IPS-NIHi11 (cell line): ENCODE measurements at places on chromosomes 2 and 18.

- peak; percentile 49 for DNase-seq
These were observed 64.9 kb upstream of the CAPN13 start for GRCh38 chr2:30871980-30872789.

GRCh38 chr2:883803-884748 is 66.6 kb upstream of the SNTG2 start:
- DNase-seq = no peak

DNA sequence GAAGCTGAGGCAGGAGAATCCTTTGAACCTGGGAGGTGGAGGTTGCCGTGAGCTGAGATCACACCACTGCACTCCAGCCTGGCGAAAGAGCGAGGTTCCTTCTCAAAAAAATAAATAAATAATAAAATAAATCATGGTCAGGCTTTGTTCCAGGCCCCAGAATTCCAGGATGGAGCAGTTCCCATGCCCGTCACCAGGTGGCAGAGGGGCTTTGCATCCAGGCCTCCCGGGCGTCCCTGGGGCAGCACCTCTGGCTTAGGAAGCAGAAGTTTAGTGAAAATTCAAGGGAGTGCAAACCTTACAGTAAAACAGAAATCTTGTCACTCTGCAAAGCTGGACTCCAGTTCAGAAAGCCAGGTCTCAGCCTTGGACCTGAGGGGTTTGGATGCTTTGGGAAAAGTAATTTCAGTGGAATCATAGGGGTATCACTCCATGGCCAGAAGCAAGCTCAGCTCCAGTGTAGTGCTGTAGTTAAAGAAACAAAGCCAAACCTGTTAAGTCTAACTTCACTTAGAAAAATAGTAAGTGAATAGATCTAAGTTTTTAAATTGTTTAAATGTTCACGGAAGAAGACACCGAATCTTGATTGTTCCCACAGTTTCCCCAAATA is 512.7 kb downstream of the CMPK2 start:
- DNase-seq = peak; percentile 79

DNA sequence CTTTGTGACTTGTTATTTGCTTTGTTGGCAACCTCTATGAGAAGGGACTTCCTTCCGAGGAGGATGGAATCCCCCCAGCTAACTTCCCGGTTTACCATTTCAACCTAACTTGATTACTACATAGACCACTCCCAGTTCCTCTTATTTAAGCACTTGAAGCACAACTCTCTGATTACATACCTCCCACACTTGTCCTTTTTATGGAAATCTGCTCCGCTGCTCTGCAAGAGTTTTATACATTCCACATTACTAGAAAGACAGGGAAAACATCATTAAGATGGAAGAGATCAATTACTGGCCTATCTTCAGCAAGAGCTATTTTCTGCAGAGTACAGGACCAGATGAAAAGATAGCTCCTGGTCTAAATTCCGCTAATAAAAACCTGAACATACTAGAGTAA is 160.0 kb upstream of the PGAP1 start:
- no peak for DNase-seq

DNA sequence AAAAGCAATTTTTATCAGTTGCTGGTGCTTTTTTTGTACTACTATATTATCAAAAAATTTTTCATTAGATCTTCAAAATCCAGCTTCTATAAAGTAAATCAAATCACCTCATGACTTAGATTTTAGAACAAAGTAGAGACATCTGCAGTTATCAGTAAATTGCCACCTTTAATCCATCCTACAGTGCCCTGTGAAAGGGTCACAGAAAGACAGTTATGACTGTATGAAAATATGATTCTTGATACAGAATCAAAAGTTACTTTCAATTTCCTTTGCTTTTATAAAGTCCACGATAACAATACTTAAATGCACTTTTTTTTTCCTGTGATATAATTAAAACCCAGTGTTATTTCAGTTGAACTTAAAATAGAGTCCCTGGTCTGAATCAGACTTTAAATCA is 61.4 kb downstream of the PRPF40A start:
- DNase-seq = no peak

- no peak for DNase-seq
These were observed 102.8 kb upstream of the COPS8 start for GRCh38 chr2:236982693-236983455.

- no peak for DNase-seq
These were observed 49.9 kb downstream of the MYO1B start for GRCh38 chr2:191295088-191295487.

DNA sequence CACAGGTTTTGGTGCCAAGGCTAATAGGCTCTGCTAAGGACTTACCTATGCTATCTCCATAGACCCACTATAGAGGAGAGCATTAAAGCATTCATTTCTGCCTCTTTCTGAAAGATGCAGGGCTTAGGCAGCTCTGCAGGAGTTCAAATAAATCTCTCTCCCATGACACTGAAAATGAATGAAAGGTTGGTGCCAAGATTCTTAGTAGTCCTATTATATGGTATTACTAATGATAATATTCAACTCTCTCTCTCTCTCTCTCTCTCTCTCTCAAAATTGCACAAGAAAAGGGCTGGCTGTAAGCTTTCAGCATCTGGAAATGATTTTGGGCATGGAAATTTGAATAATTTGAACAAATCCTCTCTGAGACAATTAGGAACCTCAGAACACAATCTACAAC is 433.7 kb downstream of the MBD2 start:
- no peak for DNase-seq

DNA sequence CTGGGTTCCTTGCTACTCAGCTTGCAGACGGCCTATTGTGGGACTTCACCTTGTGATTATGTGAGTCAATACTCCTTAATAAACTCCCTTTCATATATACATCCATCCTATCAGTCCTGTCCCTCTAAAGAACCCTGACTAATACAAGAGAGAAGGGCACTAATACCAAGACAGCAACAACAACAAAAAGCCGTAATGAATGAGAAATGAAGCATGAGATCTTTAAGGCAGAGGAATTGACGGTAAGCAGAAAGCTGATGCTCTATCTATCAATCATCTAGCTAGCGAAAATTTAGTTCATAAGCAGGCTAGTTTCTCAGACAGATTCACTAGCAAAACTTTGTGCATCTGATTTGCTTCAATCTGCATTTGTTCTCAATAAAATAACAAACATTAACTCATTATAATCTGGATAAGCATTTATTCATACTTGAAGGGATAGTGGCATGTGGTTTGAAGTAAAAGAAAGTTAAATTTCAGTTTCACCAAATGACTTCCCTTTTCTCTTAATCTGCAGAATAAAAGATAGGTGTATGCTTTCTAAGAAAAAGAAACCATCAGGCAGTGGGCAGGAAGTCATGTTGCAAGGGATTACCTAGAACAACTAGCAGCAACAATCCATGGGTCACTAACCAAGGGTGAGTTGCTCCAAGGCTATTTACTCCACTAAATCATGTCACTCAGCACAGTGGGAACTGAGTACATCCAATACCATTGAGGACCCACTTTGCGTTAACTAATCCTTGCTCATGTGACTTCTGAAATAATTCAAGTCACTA is 376.5 kb downstream of the TMEM182 start:
- no peak for DNase-seq

- no peak for DNase-seq
These were observed 67.8 kb upstream of the UXS1 start for GRCh38 chr2:106261871-106262321.

DNA sequence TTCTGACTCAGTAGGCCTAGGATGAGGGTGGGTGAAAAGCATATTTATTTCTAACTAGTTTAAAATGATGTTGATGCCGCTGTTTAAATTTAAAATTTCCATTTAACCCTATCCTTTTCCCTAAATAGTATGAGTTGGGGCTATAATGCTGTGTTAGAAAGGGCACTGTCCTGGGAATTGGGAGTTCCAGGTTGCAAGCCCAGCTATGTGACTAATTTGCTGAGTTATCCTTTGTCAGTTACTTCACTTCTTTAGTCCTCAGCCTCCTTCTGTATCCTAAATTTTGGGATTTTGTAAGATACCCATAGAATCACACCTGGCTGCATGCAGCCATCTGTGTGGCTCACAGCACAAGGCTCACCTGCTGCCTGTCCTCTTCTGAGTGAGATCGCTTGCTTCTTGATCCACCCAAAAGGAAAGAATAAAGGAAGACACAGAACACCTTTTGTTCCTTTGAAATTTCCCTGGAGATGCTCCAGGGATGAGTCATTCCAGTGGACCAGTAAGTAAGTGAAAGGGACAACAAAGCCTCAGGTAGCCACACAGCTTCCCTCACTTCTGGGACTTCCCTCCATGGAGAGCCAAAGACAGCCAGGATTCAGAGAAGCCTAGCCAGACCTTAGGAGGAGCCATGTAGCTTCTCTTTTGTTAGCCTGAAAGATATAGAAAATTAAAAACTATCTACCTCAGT is 97.2 kb downstream of the DTNA start:
- peak; percentile 16 for DNase-seq

DNA sequence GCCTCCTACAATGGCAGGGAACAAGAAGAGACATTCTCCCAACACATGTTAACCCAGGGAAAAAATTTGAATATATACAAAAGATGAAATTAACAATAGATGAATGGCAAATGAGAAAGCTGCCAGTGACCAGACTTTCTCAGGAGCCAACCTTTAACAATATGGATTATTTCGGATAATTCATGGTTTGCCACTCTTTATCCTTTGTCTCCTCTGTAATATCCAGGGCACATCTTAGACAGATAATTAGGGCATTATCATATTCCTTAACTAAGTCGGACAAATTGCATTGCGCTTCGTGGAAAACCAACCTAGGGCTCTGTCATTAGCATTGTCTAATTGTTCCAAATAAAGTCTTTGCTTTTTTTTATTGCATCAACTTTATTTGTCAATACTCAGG is 97.3 kb downstream of the CDCA7 start:
- no peak for DNase-seq

- no peak for DNase-seq
These were observed 109.7 kb downstream of the LPIN1 start for GRCh38 chr2:11856095-11856494.

DNA sequence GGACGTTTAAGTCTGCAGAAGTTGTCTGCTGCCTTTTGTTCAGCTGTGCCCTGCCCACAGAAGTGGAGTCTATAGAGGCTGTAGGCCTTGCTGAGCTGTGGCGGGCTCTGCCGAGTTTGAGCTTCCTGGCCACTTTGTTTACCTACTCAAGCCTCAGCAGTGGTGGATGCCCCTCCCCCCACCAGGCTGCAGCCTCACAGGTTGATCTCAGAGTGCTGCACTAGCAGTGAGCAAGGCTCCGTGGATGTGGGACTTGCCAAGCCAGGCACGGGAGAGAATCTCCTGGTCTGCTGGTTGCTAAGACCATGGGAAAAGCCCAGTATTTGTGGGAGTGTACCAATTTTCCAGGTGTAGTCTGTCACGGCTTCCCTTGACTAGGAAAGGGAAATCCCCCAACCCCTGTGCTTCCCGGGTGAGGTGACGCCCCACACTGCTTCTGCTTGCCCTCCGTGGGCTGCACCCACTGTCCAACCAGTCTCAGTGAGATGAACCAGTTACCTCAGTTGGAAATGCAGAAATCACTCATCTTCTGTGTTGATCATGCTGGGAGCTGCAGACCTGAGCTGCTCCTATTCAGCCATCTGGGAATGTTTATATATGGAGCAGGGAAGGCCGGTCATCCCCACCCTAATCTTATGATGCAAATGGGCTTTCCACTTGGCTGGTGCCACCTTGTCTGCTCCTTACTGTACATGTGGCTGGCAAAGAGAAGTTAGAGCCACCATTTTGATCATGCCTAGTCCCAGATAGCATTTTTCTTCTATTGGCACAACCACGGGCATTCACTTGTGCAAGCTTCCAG is 156.9 kb upstream of the ITGA6 start:
- DNase-seq = no peak

GRCh38 chr2:10167316-10167715 is 44.8 kb downstream of the RRM2 start:
- DNase-seq = no peak

DNA sequence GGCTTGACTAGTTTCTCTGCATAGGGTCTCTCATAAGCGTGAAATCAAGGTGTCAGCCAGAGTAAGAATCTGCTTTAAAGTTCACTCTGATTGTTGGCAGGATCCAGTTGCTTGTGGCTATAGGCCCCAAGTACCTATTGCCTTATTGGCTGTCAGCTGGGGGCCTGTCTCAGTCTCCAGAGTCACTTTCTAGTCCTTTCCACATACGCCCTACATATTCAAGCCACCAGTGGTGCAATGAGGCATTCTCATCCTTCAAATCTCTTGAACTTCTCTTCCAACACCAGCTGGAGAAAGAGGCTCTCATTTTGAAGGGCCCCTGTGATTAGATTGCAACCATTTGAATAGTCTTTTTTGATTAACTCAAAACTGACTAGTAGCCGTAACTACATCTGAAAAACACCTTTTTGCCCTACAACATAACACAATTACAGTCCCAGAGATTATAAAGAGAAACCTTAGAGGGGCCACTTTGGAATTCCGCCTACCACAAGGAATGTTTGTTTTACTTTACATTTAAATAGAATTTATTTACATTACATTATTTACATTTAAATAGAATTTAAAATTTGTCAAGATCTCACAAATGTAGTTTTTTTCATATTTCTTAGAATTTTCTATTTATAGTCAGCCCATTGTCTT is 520.1 kb downstream of the DSC3 start:
- DNase-seq = peak; percentile 29

- no peak for DNase-seq
These were observed 17.0 kb upstream of the STAT4 start for GRCh38 chr2:191167766-191168165.

- DNase-seq = no peak
These were observed 29.4 kb downstream of the HADHB start for GRCh38 chr2:26274058-26274613.

DNA sequence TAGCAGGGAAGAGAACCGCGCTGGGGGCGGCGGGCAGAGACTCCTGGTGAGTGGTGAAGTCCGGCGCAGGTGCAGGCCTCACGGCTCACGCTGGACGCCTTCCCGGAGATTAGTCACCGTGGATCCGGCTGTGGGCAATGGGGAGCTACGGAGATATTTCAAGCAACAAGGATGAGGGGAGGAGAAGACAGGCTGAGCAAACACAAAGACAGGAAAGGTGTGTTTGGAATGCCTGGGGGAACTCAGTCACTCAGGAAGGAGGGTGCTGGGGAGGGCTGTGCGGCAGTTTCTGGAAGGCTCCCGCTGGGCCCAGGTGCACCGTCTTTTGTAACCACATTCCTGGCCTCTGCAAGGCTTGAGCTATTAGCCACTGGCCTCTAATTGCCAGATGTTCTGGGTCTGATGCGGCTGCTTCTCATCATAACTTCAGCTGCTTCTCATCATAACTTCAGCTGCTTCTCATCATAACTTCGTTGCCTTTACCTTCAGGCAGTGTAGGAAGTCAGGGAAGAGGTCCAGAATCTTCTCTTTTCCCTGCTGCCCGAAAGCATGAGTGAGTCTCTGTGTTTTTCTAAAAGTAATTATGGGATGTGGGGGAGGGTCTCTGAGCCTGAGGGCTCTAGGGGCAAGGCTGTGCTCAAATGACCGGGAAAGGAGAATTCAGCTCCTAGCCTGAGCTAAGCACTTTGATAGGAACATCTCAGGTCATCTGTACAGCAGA is 118.9 kb downstream of the PXDN start:
- peak; percentile 85 for DNase-seq

DNA sequence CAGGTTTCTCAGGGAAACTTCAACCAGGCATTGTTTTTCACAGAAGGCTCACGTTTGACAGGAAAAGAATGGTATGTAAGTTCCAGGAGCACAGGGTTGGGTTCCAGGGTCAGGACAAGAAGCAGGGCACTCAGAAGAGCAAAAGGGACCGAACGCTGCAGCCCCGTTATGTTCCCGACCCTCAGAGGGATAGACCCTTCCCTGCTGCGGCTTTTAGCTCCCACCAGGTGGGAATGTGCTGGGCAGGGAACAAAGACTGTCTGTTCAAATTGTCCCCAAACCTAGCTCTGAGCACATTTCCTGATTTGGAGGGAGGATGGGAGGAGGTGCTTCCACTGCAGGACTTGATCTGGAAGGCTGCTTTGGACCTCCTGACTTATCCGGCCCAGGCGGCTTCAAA is 130.1 kb downstream of the RAB3GAP1 start:
- no peak for DNase-seq
